ENCODE measurements at places on chromosomes 11 and 22.

- no peak for DNase-seq
These were observed 38.2 kb downstream of the BMAL1 start for GRCh38 chr11:13315517-13316432.

- no peak for DNase-seq
These were observed 523.2 kb upstream of the TENM4 start for GRCh38 chr11:79963856-79964645.

DNA sequence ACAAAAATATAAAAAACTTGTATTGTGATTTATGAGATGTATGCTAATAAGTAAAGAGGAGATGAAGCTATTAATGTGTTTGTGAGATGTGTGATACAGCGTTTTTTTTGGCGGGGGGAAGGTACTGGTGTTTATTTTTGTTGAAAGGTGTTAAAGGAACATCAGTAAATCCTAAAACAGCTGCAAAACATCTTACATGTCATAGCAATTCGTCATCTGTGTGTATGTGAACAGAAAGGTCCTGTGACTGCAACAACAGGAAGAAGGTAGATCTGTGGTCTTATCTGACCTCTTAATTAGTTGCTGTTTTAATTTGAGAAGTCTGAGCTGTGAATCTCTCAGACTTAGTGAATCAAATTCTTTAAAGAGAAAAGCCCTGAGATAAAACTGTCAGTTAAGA is 1041.1 kb downstream of the JRKL start:
- no peak for DNase-seq

DNA sequence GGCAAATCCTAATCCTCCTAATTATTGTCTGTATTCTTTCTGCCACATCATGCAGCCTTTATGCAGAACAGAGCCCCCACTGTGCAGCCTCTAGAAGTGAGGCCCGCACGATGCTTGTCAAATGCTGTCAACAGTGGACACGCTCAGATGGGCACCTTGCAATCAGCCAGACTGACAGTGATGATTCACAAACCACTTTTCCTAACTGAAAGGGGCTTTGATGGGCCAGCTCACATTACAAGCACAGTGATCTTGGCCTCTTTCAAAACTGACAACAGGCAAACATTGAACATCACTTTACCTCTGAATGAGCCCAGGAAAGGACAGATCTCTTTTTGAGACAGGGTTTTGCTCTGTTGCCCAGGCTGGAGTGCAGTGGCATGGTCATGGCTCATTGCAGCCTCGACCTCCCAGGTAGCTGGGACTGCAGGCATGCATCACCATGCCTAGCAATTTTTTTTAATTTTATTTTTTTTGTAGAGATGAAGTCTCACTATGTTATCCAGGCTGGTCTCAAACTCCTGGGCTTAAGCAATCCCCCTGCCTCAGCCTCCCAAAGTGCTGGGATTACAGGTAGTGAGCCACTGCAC is 18.0 kb upstream of the E2F8 start:
- no peak for DNase-seq

DNA sequence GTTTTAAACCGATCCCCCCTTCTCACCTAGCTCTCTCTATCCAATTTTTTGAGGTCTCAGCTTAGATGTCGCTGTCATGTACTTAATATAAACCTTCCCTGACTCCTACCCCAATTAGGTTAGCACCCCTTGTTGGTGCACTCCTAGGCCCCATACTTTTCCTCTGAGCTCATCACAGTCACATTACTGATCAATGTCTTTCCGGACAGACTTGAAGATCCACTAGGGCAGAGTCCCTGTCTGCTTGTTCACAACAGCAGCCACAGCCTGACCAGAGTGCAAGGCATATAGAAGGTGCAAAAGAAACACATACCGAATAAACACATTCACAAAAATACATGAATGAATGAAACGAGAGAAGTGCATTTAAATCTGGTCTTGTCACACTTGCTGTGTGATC is 261.0 kb upstream of the NARS2 start:
- DNase-seq, result no peak

DNA sequence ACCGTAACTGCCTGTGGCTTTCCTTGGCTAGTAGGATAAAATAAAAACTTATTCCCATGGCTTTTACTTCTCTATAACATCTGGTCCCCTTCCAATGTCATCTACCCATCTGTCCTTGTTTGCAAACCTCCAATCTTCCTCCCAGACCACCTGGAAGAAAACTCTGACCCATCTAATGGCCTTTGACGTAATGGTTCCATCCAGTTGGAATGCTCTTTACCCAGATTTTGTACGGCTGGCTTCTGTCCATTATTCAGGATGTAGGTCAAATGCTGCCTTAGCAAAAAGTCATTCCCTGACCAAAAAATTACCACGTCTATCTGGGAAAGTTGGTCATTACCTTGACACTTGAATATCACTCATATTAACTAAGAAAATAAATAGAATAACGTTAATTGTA is 577.9 kb upstream of the ANO5 start:
- no peak for DNase-seq

- DNase-seq, result peak; percentile 82
These were observed 17.9 kb downstream of the CRELD2 start for GRCh38 chr22:49936018-49936972.

GRCh38 chr11:122578171-122578825 is 77.2 kb upstream of the UBASH3B start:
- DNase-seq, result no peak

DNA sequence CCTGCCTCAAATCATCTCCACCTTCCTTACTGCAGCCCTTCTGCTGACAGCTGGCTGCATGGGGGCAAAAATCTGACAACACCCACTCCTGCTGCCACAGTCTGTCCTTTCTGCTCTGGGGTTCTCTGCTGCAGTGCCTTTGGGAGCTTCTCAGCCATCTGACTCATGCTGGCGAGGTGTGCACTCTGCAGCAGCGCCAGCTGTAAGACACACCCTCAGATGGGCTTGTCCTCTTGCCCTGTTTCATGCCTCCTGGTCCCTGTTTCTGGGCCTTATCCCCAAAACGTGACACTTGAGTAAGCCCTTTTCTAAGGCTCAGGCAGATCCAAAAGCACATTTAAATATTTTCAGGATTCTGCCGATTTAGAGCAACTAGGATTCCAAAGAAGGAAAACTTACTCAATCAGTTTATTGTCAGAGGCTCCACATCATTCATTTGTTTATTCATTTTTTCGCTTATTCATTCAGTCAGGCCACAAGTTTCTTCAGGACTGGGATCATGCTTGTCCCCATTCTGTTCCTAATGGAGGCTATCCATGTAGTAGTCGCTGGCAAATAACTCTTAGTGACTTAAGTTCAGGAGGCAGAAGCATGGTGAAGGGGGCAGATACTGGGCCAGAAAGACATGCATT is 60.2 kb downstream of the SMIM38 start:
- no peak for DNase-seq
